NCI-H2081 treated with DMSO at 0.1 percent for 48 hours (cell line): ENCODE measurements at places on chromosomes 11 and 22.

DNA sequence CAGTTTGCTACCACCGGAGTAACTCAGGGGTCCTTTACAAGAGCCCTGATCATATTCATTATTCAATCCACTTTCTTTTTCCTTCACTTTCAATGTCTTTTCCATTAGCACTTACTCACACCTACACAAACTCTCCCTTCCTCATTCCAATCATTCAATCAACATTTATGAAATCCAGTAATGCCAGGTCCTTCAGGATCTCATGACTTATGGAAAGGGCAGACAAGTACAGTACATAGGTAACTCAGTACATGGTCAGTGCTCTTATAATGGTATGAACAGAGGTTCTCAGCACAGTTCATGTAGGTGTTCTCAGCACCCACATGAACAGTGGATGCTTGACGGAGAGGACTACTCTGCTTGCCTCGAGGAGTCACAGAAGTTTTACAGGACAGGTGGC lies 106.6 kb downstream of the USP35 start:
- no peak for DNase-seq

DNA sequence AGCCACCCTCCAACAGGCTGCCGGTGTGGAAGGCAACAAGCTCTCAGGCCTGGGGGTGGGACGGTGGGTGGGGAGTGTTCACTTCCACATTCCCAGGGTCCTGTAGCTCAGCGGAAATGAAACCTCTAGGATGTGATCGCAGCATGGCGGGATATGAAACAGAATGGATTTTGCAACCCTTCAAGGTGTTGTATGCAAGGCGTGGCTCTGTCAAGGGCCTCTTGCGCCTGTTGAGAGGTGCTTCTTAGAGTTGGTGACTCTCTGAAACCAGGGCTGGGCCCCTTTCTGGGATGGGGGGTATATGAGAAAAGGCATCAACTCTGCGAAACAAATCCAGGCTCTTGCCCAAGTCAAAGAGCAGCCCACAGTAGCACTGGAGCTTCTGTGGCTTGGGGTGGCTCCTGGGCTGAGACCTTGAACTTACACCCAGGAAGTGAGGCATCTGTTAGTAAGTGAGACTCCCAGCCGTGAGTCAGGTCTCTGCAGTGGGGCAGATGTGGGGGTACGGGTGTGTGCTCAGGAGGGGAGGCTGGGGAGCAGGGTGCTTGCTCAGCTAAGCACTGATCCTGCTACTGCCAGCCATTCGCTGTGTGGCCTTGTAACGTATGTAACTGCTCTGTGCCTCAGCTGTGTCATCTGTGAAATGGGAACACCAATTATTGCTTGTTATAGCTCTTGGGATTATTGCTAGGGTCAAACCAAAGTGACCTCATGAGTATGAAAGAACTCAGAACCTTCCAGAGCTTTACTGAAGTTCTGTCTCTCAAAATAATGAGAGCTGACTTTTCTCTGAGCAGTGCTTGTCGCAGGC lies 28.3 kb downstream of the NECTIN1 start:
- DNase-seq = no peak

GRCh38 chr11:78930810-78931523 lies 356.3 kb upstream of the NARS2 start:
- no peak for DNase-seq

- DNase-seq = no peak
Measured at GRCh38 chr11:43925932-43926505, 16.4 kb upstream of the C11orf96 start.

GRCh38 chr11:57764566-57764965 lies 3.0 kb downstream of the CTNND1 start:
- no peak for DNase-seq

- no peak for DNase-seq
Measured at GRCh38 chr11:15483205-15483604, 368.5 kb downstream of the INSC start.

DNA sequence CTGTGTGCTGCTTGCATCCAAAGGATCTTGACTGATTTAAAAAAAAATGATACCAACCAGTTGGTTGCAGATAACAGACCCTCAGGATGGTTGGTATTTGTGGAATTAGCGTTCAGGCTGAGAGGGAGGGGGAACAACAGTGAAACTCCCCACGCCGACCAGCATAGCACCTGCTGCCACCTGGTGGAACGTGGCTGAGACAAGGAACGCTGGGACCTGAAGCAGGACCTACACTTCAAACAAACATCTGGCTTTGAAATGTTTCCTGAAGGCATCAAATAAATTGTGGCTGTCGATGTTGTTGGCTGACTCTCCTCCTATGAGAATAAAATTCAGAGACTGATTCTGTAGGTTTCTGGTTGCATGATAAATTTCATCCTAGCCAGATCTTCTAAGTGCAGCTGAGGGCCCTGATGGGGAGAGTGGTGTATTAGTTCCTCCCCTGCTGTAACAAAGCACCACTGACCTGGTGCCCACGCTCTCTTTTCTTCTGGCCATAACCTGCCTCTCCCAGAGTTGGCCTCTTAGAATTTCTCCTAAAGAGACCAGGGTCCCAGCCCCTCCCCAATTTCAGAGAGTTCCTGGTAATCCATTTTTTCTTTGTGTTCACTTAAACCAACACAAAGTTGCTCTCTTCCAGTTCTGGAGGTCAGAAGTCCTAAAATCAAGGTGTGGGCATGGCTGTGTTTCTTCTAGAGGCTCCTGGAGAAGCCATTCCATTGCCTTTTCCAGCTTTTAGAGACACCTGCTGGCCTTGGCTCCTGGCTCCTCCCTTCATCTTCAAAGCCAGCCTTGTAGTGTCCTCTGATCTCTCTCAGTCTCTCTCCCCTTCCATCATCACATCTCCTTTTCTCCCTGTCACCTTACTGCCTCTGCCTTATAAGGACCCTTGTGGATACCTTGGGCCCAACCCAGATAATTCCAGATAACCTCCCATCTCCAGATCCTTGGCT lies 17.3 kb downstream of the APOL2 start:
- no peak for DNase-seq

DNA sequence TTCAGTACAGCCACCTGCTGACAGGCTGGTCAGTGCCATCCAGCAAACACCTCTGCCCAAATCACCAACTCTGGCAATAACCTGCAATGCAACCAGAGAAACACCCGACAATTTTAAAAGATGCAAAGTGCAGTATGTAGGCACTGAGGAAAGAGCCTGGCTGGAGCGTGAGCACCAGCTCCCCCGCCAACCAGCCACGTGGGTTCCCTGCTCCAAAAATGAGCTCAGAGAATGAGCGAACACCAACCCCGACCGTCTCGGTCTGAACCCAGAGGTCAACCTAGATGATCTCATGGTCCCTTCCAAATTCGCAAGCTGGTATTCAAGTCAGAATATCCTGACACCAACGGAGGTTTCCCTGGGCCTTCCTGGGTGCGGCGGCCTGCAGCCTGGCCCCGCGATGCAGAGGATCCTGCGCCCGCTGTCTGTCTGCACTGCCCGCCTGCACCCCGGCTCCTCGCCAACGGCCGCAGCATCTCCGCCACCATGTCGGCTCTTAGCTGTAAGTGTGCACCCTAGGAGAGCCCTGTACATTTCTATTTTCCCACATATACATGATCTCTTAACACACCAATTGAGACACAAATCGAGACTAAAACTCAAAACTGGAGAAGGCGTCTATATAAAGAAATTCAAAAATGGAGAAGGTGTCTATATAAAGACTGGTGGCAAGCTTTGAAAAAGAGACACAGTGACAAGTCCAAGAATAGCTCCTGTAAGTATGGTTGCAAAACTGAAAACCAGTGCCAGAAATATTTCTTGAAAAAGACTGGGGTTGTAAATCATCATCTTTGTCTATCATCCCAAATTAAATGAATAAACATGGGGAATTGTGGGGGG lies 22.8 kb downstream of the TMEM184B start:
- no peak for DNase-seq

DNA sequence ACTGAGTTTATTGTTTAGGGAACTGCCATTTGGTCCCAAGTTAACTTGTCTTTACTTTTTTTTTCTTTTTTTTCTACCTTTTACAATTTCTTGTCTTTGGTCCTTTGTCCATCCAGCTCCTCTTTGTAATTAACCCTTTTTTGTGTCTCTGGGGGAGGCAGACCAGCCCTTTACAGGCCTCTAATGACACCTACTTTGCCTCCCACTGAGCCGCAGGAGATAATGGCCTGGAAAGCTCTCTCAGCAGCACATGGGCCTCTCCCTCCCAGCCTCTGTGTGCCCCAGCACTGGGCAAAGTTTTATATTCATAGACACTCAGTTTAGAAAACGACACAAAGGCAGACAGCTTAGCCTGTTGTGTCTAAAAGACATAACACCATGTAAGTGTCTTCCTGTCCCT lies 480.4 kb downstream of the SOX6 start:
- DNase-seq = no peak

DNA sequence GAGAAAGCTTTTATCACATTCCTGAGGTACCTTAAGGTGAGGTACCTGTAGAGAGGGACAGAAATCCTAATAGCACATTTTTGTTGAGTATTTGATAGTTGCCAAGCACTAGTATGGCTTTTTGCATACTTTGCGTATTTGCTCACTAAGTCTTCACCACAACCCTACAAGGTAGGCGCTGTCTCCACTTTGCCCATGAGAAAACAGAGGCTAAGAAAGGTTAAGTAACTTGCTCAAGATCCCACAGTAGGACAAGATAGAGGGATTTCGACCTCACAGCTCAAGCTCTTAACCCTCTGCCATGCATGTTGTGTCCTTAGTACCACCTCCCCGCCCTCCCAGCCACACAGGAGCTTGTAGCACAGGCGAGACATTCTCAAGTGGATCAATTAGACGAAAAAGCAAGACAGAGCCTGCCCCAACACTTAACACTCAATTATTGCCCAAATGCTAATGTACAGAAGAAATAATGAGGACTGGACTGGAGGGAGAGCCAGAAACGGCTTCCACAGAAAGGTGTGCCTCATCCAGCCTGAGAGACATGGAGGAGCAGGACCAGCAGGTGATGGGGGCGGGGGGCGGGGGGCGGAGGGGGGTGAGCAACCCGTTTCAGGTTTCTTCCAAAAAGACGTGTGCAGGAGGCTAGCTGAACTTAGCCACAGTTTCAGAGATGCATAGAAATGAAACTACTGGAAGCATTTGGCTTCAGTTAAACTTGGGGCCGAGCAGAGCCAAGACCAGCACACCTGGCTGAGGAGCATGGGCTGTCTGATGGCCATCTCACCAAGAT lies 26.7 kb upstream of the CD44 start:
- DNase-seq = no peak
